ENCODE measurements at places on chromosomes 2 and 18.

GRCh38 chr2:157441072-157441454 is 2.8 kb downstream of the CYTIP start:
- DNase-seq, result no peak

- no peak for DNase-seq
Measured at GRCh38 chr2:36318547-36318946, 37.0 kb upstream of the CRIM1 start.

- no peak for DNase-seq
Measured at GRCh38 chr18:61900504-61901281, 7.9 kb upstream of the RNF152 start.

GRCh38 chr2:100682536-100682935 is 119.7 kb downstream of the PDCL3 start:
- no peak for DNase-seq

GRCh38 chr18:78303519-78304191 is 676.0 kb upstream of the SALL3 start:
- DNase-seq, result no peak

GRCh38 chr2:60499651-60500265 is 53.7 kb downstream of the BCL11A start:
- no peak for DNase-seq

GRCh38 chr2:23381084-23381483 is 3.9 kb upstream of the KLHL29 start:
- DNase-seq, result no peak

- no peak for DNase-seq
Measured at GRCh38 chr2:24403832-24404212, 43.5 kb upstream of the ITSN2 start.

- no peak for DNase-seq
Measured at GRCh38 chr2:234412726-234413125, 84.2 kb downstream of the ARL4C start.

GRCh38 chr18:35581898-35582641 is 530 bp downstream of the GALNT1 start:
- DNase-seq, result no peak

- no peak for DNase-seq
Measured at GRCh38 chr18:8559612-8560186, 49.5 kb upstream of the RAB12 start.

DNA sequence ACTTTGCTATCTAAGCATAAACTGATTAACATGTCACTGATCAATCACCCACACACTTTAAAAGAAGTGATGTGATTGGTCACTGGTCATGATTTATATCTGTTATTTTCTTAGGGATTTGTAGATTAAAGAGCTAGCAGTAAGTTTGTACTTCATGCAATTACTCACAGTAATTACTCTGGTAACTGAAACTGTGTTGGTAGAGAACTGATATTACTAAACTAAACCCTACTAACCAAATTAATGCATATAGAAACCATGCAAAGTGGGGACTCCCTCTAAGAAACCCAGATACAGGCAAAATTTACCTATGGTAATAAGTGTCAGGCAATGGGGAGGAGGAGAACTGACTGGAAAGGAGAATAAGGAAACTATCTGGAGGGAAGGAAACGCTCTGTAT is 44.8 kb upstream of the C2orf15 start:
- DNase-seq, result no peak

- no peak for DNase-seq
Measured at GRCh38 chr2:138123741-138124140, 159.5 kb downstream of the HNMT start.

- no peak for DNase-seq
Measured at GRCh38 chr2:40680547-40680946, 228.7 kb upstream of the SLC8A1 start.
